ENCODE measurements at places on chromosomes 5 and 9. TPM values are rescaled to one million over a fixed set of nuclear protein-coding genes. Genes with fewer than 3 reads are reported as not detected.
A peak's percentile ranks its signal among the peaks of the same experiment; 100 is the strongest.

DNA sequence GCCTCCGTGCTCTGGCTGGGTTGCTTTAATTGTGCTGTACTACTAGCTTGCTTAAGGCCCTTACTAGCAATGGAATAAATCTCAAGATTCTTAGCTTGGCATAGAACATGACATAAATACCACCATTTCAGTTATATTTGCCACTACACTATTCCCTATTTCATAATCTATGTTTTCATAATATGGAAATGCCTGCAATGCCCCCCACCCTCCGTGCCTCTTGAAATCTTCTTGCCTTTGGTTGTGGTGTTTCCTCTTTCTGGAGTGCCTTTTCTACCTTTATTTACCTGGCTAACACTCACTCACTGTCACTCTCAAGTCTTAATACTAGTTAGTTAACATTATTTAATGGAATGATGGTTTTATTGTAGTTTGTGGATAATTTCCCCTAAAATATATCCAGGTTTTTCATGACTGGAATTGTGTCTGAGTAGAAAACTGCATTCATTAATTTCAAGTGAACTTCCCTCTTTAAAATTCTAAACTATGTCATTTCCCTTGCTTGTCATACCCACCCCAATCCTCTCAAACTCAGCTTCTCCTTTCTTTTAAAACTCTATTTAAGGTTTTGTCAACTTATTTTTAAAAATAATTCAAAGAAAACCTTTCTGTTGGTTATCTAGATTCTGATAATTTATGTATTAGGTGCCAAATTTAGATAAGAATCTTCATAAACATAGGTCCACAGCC lies 521.7 kb upstream of the DAB2 start:
- H3K36me3 ChIP-seq, result no peaks in the 10 kb centered on the region
- no peak overlapping the region for H3K27ac ChIP-seq
- H3K27me3 ChIP-seq, result no peaks in the 10 kb centered on the region
- H3K4me1 ChIP-seq, result peaks cover 2% of the 10 kb centered on the region
- no peak overlapping the region for H3K4me3 ChIP-seq

DNA sequence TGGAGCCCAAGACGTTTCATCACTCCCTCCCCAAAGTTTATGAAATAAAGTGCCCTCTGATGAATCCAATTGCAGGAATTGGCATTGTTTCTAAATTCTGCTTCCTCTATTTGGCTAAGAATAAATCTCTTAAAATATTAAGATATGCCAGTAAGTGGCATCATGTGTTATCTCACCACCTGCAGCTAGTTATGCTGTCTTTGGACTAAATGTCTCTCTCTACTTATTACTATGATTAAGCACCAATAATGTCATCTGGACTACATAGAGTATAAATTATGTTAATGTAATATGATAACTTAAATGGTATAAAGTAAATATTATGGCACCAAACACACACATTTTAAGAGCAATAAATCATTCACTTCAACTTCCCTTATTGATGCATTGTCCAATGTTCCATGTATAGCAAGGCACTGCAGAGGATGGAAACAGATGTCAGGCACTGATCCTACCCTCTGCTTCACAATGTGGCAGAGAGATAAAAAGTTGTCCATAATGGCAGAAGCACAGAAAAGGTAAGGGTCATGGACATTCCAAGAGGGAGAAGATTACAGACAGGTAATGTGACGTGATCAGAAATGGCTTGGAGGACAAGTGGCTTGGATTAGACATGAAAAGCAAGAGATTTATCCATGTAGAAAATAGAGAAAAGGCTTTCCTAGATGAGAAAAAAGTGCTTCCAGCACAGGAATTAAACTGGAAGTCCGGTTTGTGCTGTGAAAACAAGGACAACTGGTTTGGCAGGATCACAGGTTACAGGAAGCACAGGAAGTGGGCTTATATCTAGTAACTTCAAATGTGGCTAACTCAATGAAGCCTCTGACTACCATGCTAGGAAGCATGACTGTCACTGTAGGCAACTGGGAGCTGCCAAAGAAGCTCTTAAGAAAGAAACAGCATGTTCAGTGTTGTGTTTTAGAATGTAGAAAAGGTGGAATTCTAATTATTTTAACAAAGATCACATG lies 26.7 kb downstream of the MARCHF11 start:
- DNase-seq, result no peak
- H3K4me3 ChIP-seq, result no peak overlapping the region
- no peaks in the 10 kb centered on the region for H3K27me3 ChIP-seq
- no peaks in the 10 kb centered on the region for H3K4me1 ChIP-seq

DNA sequence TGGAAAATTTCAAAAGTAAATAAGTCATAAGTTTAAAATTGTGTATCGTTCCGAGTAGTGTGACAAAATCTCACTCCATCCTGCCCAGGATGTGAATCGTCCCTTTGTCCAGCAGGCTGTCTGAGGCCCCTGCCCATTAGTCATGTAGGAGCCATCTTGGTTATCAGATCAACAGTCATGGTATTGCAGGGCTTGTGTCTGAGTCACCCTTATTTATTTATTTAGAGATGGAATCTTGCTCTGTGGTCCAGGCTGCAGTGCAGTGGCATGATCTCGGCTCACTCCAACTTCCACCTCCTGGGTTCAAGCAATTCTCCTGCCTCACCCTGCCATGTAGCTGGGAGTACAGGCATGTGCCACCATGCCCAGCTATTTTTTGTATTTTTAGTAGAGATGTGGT lies 30.2 kb downstream of the ITGA2 start:
- H3K4me3 ChIP-seq, result no peak overlapping the region
- H3K27ac ChIP-seq, result no peak overlapping the region
- H3K27me3 ChIP-seq, result peaks cover 14% of the 10 kb centered on the region
- peaks cover 27% of the 10 kb centered on the region for H3K4me1 ChIP-seq
- DNase-seq, result no peak

DNA sequence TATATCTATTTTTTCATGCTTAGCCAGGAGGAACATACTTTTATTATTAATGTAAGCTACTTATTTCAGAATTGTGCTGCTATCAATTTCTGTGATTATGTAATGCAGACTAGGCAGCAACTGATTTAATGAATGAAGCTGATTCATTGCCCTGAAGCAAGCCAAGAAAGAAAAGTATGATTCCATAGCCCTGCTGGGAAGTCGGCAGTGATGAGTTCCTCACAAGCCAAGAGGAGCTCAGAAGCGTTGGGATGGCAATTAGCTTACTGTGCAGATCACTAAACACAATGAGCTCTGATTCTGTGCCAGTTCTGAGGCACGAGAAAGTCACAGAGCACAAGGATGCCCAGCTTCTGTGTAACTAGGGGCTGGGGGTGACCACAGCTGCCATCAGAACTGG lies 254.3 kb upstream of the KLF9 start:
- peaks cover 20% of the 10 kb centered on the region for H3K4me1 ChIP-seq
- no peak overlapping the region for H3K27ac ChIP-seq
- H3K4me3 ChIP-seq, result no peak overlapping the region

GRCh38 chr9:95722141-95722540 lies 153.3 kb upstream of the ERCC6L2 start:
- no peak overlapping the region for H3K27ac ChIP-seq
- H3K4me1 ChIP-seq, result peaks cover 31% of the 10 kb centered on the region
- no peak for DNase-seq
- H3K27me3 ChIP-seq, result peaks cover 34% of the 10 kb centered on the region

- no peaks in the 10 kb centered on the region for H3K36me3 ChIP-seq
- H3K27ac ChIP-seq, result no peak overlapping the region
- H3K4me3 ChIP-seq, result no peak overlapping the region
- H3K4me1 ChIP-seq, result no peaks in the 10 kb centered on the region
These were observed 10.6 kb upstream of the HMCN2 start for GRCh38 chr9:130254747-130255630.

GRCh38 chr9:16828340-16829281 lies 41.9 kb downstream of the BNC2 start:
- H3K4me1 ChIP-seq, result no peaks in the 10 kb centered on the region
- no peak for DNase-seq
- H3K27ac ChIP-seq, result no peak overlapping the region

GRCh38 chr9:86684148-86684547 lies 263.2 kb downstream of the GAS1 start:
- no peaks in the 10 kb centered on the region for H3K36me3 ChIP-seq
- no peak overlapping the region for H3K27ac ChIP-seq
- peaks cover 2% of the 10 kb centered on the region for H3K27me3 ChIP-seq
- no peak for DNase-seq
- no peaks in the 10 kb centered on the region for H3K4me1 ChIP-seq

DNA sequence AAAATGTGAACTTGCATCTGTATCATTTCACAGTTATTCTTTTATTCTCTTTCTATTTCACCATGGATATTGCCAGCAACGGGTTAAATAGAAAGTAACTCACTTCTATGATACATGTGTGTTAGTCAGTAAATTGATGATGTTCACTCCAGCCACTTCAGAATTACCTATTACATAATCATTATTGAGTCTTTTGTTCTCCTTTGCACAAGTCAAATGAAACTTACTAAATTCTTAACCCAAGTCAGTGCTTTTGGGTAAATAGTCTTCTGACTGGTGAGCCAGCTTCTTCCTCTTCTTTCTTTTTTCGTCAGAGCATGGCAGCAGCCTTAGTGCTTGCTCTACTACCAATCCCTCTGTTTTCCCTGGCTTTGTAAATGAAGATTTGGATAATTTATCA lies 344.3 kb downstream of the RAB3C start:
- peaks cover 9% of the 10 kb centered on the region for H3K27me3 ChIP-seq
- DNase-seq, result no peak
- H3K36me3 ChIP-seq, result no peaks in the 10 kb centered on the region

- DNase-seq, result no peak
- H3K4me1 ChIP-seq, result no peaks in the 10 kb centered on the region
- H3K27ac ChIP-seq, result no peak overlapping the region
- no peak overlapping the region for H3K4me3 ChIP-seq
These were observed 867.3 kb upstream of the NUDT12 start for GRCh38 chr5:104429911-104430310.

DNA sequence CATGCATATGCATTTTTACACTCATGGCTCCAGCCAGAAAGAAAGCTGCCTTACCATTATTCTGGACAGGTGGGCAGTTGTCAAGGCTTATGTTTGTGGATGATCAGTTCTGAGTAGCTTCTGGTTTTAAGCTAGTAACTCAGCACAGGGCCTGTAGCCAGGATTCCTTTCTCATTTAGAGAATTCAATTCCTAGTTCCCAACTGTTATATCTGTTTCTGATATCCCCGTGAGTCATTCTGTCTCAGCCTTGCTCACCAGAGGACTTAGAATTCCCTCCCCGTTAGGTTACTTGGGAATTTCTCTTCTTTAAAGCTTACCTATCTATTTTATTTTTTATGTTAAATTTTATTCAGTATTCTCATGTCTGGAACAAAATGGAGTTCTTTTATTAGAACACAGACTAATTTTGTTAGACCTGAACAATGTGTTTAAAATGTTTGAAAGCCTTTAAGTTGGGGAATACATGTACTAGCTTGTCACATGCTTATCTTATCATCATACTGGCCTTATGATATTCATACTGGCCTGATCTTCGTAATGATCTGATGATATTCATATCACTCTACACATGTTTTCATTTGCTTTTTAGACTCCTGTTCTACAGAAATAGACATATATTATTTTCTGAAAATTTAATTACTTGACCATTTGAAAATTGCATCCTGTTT lies 47.1 kb downstream of the CAST start:
- no peak for DNase-seq

DNA sequence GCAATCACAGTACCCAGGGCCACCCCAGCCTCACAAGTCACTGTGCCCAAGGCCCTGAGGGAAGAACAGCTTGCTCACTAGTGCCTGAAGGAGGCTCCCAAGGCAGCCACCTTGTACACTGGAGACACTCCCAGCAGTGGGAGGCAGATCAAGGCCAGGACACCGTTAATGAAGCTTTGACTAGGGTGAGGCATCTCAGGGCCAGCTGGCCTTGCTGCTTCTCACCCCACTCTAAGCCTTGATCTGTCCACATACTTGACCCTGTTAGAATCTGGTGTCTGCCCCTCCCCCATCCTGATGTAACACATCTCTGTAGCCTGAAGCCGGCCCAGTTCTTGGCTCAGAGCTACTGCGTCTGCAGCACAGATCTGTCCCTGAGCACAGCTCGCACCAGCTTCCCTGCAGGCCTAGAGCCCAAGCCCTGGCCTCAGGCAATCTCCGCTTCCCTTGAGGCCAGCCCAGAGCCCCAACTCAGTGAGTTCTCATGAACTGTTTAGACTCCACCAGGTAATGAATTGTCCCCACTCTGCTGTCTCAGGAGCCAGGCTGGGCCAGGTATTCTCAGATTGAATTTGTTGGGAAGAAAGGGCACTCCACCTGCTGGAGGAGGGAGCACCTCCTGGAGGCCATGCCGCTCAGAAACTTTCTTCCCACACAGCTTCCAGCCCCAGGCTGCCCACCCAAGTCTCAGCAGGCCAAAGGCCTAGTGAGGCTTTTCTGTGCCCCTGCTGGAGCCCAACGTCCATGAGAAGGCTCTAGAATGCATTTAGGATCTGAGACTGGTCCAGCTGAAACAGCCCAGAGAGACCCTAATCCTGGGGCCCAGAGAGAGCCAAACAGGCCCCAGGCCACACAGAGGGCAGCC lies 13.4 kb upstream of the JADE2 start:
- H3K27ac ChIP-seq, result no peak overlapping the region
- no peak overlapping the region for H3K4me3 ChIP-seq

- H3K4me3 ChIP-seq, result peak overlapping the region; percentile 88
- H3K36me3 ChIP-seq, result peaks cover 56% of the 10 kb centered on the region
- H3K27ac ChIP-seq, result peak overlapping the region; percentile 94
- peaks cover 80% of the 10 kb centered on the region for H3K4me1 ChIP-seq
These were observed 197.8 kb downstream of the AUH start for GRCh38 chr9:91163773-91164471.

DNA sequence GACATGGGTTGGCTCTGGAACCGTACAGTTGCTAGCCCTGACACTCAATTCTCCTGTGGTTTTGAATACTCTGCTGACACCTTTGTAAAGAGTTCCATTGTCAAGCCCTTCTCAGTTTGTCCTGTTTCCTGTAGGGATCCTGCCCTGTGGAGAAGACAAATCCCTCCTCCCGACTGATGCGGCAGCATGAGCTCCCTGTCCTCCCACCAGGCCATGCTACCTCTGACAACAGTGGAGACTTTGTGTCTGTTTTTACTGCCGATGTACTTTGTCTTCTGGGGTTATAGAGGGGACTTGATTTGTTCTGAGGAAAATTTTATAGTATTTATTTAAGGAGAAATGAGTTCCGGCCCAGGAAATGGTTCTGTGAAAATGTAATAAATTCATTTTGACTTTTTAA lies 57.8 kb downstream of the PRLR start:
- H3K4me1 ChIP-seq, result no peaks in the 10 kb centered on the region
- DNase-seq, result no peak
- no peak overlapping the region for H3K27ac ChIP-seq
- no peaks in the 10 kb centered on the region for H3K36me3 ChIP-seq
- peaks cover 5% of the 10 kb centered on the region for H3K27me3 ChIP-seq

DNA sequence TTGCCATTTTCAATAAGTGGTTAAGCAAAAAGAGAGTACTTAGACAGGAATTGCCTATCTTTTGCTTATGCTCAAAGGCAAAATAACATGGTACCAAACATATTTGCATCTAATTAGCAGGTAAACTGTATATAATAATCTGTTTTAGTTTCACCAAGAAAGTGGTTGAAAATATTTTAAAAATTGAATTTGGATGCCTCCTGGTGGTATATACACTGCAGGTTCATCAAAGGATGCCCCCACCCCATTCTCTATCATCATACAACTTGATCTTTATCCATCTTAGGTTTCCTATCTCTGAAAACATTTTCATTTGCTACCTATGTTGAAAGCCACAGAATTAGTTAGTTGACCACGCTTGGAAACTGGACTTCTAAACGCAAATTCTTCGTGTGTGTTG lies 47.0 kb upstream of the MROH2B start:
- DNase-seq, result no peak
- no peaks in the 10 kb centered on the region for H3K4me1 ChIP-seq
- no peaks in the 10 kb centered on the region for H3K36me3 ChIP-seq

- no peak for DNase-seq
- H3K4me3 ChIP-seq, result no peak overlapping the region
- no peak overlapping the region for H3K27ac ChIP-seq
- H3K27me3 ChIP-seq, result peaks cover 47% of the 10 kb centered on the region
These were observed 20.4 kb upstream of the NTNG2 start for GRCh38 chr9:132141344-132141947.

The SUSD3 gene
- 69.6 TPM for total RNA-seq

The ARL14EPL gene
- not detected for total RNA-seq

The ZNF79 gene
- total RNA-seq, result 12.7 TPM

The C9orf153 gene
- total RNA-seq, result not detected
